ENCODE measurements at places on chromosomes 5 and 9. TPM values are rescaled to one million over a fixed set of nuclear protein-coding genes. Genes with fewer than 3 reads are reported as not detected.
A peak's percentile ranks its signal among the peaks of the same experiment; 100 is the strongest.

- no peak for DNase-seq
Observed at GRCh38 chr5:109935833-109936490, 246.2 kb downstream of the MAN2A1 start.

DNA sequence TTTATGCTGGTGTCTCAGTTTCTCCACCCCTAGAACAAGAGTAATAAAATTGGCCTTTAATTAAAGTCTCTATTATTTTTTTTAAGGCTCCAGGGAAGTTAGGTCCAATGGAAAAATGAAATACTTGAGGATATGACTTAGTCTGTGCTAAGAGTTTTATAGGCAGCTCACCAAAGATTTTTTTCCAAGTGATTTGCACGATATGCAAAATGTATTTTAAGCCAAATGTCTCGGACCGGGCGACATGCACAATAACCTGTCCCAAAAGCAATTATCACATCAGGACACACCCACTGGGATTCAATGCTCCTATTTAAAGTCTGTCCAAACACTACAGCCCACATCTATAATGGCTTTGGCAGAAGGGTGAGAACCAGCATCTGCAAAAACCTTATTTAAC lies 136.1 kb upstream of the ANKH start:
- no peak for DNase-seq

The RLN2 gene
- not detected for total RNA-seq

DNA sequence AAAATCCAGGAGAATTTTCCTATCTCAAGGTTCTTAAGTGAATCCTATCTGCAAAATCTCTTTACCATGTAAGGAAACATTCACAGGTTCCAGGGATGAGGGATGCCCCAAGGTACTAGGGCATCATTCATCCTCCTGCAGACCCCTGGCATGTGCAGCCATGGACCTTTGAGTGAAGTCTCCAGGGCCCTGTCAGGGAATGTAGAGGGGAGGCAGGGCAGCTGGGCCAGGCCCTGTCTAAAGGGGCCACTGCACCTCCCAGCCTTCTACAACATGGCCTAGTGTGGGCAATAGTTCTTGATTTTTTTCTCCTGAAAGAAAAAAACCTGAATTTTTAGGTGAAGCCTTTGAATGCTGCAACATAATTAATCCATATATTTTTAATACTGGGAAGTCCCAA lies 63.3 kb downstream of the SEMA4D start:
- DNase-seq = no peak

DNA sequence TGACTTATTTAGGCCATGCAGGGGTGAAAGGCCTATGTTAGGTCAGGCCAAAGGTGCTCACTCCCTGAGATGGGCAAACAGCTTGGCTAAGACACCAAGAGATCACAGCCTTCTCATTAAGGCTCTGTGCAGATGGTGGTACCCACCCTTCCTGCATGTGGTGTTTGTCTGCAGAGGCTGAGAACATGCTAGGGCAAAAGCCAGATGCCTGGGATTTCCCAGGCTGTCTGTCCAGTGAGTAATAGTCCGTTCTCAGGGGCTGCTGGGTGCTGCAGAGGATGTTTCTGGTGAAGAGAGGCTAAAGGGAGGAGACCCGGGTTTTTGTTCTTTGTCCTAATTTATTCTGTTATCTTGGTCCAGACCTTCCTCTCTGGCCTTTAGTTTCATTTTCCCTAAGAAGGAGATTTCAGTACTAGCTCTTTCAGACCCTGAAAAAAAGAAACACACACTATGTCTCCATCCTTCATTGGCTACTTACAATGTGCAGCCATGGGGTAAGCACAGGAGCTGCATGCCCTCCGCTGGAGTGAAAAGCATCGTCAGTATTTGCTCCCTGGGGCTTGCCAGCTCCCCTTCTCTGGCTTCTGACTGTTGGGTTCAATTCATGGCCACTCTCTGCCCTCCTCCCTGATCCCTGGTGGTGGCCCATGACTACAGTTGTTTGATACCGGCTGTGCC lies 23.4 kb upstream of the GLRA1 start:
- no peak for DNase-seq

- no peak for DNase-seq
Observed at GRCh38 chr5:132387640-132388117, 18.2 kb downstream of the SLC22A5 start.

- peak; percentile 51 for DNase-seq
Observed at GRCh38 chr5:1474183-1474839, 29.1 kb upstream of the SLC6A3 start.

The BRINP1 gene
- 0.12 TPM for total RNA-seq

The CDC20B gene
- total RNA-seq = not detected

DNA sequence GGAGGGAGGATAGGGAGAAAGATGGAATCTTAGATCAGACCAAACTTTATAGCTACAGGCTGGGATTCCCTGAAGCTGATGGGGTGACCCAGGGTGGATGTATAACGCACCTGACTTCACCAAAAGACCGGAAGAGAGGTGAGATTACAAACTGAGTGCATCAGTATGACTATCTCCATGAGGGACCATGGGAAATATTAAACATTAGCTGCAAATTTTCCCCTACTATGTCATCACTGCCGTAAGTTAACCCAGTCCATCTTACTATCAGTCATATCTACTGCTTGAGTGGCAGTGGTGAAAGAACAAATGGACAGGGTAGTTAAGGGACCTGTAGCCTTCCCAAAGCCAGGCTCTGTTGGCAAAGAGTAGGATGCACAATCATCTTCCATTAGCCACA lies 368.3 kb downstream of the EFNA5 start:
- DNase-seq = no peak

The TRAF2 gene
- 6.1 TPM for total RNA-seq

DNA sequence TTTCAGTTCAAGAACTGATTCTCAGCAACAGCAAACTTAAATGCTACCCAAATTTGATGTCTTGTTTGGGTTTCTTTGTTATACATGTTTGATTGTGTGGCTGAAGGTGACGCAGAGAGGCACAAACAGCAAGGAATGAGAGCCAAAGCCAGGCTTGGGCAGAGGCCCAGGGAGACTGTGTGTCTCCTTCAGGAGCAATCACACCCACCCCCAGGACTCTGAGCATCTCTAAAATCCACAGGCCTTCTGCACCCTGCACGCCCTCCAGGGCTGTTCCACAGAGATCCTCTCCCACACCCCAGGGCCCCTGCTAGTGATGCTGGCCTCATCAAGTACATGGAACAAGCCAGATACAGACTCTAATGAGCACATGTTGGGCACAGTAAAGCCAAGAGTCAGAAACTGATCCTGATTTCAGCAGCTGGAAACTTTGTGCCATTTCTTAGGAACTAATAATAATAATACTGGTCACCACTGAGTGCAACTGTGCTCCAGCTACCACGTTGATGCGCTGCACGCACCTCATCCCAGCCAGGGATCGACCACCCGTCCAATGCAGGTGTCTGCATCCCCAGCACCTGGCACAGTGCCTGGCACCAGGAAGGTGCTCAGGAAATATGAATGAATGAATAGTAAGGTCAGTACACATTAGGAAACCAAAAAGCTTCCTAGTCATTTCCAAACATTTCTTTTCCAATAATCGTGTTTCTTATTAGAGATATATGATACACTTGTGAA lies 54.6 kb upstream of the TCF7 start:
- DNase-seq = no peak

GRCh38 chr9:4062966-4063365 lies 236.9 kb downstream of the GLIS3 start:
- DNase-seq = no peak

DNA sequence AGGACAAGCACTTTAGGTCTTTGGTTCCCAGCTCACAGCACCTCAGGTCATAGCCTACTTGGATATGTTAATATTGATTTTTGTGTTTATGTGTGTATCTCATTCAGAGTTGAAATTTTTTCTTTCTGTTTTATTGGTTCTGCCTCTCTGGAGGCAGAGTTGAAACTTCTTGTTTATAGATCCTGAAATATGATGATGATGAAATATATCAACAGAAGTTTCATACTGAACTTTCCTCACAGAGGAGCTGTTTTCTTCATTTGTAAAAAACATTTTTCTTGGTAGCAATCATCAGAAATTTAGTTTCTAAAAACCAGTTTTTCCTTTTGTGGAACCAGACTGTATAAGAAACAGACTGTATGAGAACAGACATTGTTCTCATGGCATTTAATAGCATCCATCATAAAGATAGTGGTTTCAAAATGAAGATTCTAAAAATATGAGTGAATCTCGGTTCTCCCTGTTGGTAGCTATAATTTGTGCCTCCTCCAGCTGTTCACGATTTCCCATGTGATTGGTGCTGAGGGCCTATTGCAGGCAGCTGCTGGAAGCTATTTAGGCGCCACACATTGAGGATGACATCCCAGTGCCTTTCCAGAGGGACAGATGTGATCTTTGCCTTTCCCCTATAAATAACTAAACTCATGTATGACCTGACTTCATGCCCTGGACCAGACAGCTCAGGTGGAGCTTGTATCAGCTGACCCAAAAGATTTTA lies 39.5 kb upstream of the CFAP157 start:
- no peak for DNase-seq

DNA sequence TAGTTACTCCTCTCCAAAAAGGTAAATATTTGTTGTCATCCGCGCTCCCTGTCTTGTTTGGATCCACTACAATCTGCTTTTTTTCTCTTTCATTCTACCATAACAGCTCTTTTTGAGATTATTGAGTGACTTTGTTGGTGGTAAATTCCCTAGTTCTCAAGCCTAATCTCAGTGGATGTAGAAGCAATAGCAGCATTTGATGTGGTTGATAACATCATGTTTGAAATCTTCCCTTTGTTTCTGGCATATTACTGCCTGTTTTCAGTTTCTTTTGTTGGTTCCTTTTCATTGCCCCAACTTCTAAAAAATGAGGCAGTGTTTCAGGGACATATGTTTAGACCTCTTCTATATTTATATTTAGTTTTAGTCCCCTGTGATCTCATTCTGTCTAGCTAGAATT lies 8.9 kb downstream of the CDC42SE2 start:
- DNase-seq = no peak

- no peak for DNase-seq
Observed at GRCh38 chr9:104849023-104849422, 78.9 kb downstream of the ABCA1 start.

- no peak for DNase-seq
Observed at GRCh38 chr5:45774528-45774927, 78.3 kb upstream of the HCN1 start.

GRCh38 chr5:68055686-68056085 lies 159.9 kb upstream of the PIK3R1 start:
- DNase-seq = no peak

The ORM2 gene
- 5,107 TPM for total RNA-seq

The PCDHGA4 gene
- 0.39 TPM for total RNA-seq

DNA sequence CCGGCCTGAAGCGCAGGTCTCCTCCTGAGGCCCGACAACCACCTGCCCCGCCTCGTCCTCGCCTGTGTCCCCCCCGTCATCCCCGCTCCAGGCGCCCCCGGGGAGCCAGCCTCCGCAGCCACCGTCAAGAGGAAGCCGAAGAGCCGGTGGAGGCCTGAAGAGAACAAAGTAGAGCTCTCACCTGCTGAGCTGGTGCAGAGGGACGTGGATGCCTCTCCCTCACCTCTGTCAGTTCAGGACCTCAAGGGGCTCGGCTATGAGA lies 169.9 kb downstream of the HINT1 start:
- DNase-seq = no peak

DNA sequence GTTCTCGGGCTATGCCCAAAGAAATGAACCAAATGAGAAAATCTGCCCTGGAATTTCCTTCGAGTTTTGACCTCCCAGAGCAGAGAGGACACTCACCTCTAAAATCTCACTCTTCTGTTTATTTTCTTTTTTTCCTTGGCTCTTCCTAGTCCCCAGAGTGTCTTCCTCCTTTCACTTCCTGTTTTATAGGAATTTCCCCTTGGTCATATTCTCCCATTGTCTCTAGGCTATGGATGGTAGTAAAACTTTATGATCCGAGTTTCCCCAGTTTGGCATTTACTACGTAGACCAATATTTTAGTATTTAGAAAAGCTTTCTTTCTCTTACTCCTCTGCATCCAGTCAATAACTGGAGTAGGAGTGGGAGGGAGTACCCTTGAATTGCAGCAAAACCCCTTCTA lies 354.5 kb upstream of the ZNF608 start:
- DNase-seq = no peak

DNA sequence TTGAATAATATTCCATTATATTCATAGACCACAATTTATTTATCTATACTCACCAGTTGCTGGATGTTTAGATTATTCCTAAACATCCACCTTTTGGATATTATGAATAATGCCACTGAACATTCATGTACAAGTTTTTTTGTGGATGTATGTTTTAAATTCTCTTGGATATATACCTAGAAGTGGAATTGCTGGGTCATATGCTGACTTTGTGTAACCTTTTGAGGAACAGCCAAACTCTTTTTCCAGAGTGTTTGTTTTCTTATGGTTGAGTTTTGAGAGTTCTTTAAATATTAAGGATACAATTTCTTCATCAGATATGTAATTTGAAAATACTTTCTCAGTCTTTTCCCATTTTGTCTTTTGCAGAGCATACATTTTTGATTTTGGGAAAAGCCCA lies 2.7 kb downstream of the VPS13A start:
- DNase-seq = no peak

- DNase-seq = no peak
Observed at GRCh38 chr5:179346401-179346800, 1.1 kb upstream of the ADAMTS2 start.

GRCh38 chr9:26142201-26142600 lies 464.0 kb upstream of the TUSC1 start:
- DNase-seq = no peak

- no peak for DNase-seq
Observed at GRCh38 chr9:92917176-92917800, 30.0 kb upstream of the FGD3 start.

Data from right lobe of liver (tissue), 6 donors.